ENCODE measurements at places on chromosomes 7 and 10.

DNA sequence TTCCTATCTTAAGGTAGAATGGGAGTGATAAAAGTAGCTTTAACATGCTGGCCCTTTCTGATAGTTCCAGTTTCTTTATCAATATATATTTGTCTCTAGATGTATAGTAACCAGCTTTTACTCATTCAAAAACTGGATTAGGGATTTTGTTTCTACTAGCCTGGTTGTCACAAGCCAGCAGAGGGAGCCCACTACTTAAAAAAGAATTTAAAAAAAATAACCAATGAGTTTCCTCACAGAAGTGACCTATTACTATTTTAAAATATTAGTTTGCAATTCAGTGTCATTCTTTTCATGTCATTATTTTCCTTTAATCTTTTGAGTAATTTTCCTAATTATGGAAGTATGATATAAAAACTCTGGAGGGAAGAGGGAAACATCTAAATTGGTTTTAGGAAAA lies 142.1 kb downstream of the PHTF2 start:
- no peak for DNase-seq

- no peak for DNase-seq
Observed at GRCh38 chr7:90843472-90843871, 247.4 kb downstream of the CDK14 start.

DNA sequence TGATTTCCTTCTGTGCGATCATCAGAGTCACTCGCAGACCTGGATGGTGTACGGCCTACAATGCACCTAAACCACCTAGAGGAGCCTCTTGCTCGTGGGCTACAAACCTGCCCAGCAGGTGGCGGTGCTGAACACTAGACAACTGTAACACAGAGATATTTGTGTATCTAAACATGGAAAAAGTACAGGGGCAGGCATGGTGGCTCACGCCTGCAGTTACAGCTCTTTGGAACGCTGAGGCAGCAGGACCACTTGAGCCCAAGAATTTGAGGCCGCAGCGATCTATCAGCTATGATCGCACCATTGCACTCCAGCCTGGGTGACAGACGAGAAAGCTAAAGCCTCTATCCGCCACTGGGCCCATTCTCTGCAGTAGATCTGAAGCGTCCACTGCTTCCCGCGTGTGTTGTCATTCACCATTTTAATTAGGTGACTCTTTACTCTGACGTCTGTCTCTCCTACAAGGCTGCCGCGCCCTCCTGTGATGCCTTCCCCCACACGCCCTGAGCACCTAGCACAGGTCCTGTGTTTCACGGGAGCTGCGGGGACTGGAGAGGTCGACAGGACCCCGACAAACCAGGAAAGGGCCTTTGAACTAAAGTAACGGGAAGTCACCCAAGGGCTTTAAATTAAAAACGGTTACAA lies 774 bp downstream of the TUBGCP2 start:
- no peak for DNase-seq

DNA sequence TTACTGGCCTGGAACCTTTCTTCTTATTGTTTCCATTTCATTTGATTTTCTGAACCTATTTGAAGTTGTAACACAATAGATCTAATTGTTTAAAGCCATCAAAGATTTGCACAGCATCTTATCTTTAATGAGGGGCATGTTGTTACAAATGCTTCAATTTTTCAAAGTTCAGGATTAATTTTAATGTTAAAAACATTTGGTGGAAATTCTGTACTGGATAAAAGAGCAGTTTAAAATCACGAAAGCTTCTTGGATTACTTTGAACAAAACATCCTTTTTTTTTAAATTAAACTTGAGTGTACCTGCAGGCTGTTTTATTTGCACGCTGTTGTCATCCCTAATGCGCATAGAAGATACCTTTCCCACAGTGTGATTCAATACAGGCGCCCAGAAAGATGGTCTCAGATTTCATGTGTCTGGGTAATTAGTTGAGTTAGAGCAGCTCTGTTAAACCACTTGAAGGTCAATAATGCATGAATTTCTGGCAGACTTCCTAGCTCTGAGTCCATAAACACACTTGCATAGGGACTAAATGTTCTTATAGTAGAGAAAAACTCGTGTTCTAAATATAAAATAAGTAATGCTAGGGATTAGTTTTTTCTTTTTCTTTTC lies 29.3 kb upstream of the DDX50 start:
- DNase-seq = peak; percentile 82

DNA sequence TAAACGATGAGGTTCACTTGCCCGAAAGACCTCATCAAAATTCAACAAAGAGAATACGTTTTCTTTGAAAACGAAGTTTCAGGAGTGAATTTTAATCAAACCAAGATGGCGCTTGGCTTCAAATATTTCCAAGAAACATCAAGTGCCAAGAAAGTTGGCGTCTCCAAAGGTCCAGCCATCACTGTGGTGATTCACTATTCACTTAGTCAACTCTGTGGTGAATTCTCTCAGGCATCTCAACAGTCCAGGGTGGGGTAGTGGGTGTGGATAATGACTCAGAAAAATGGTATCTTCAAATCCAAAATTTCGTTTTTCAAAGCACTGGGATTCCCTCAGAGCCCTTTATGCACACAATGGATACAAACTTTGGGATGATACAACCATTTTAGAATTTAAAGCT lies 133.1 kb downstream of the SVIL start:
- DNase-seq = no peak

DNA sequence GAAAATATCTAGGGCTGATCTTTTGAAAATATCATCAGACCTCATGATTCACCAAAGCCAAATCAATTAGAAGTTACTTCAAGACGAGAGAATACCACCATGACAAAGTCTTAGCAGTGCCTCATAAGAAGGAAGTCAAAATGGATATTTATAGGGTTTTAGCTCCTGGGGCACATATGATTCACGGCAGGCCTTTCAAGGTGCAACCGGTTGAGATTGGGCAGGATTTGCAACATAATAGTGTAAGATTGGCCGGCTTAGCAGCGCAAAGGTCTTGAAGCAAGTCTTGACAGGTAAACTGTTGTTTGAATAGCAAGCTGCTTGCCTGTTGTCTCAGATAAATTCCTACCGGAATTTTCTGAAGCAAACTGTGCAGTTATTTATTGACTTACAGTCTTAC lies 17.5 kb downstream of the ADRB1 start:
- DNase-seq = no peak

DNA sequence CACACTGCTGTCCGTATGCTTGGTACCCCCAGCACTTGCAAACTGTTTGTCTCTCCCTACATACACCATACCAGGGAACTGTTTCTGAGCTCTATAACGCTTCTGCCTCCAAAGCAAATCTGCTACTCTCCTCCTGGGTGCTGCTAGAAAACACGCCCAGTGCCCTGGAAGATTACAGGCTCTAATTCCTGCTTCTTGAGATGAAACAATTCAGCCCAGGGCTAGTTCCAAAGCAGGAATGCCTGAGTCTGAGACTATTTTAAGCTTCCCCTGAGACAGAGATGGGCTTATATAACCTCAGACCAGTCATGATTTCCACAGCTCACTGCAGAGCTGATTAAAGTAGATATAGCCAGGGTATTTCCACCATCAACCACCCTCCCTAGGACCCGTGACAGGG lies 327.1 kb downstream of the GPR158 start:
- DNase-seq = no peak

- DNase-seq = peak; percentile 6
Observed at GRCh38 chr7:122412883-122413282, 108.3 kb upstream of the FEZF1 start.

DNA sequence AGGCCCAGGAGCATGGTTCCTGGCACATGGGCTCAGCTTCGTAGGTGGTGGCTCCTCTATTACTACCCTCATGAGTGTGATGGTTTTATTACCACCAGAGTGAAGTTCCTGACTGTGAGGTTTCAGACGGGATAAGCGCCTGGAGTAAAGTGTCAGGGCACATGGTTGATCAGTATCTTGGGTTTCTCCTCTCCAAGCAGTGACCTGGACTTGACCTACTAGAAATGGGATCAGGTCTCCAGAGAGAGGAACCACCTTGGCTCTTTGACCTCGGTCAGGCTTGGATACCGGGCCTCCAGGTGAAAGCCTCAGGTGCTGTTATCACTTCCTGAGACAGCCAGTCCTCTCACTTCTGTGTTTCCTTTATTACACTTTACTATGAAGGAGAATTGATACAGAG lies 67.7 kb downstream of the GRK5 start:
- no peak for DNase-seq

DNA sequence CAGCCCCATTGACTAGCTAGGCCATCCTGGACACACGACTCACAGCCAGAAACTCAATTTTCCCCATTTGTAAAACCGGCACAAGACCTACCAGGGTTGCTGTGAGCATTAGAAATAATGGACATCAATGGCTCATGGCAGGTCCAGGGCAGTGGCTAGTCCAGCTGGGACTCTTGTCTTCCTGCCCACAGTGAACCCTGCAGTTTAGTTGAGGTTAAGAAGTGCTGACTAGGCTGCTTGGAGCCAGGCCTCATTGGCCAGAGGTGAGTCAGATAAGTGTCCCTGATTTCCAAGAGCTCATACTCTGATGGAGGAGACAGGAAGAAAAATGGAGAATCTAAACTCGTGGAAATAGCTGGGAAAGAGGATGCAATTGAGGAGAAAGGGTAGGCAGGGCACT lies 123.4 kb upstream of the ZNF92 start:
- no peak for DNase-seq

- DNase-seq = no peak
Observed at GRCh38 chr10:122233857-122234348, 37.2 kb upstream of the BTBD16 start.

DNA sequence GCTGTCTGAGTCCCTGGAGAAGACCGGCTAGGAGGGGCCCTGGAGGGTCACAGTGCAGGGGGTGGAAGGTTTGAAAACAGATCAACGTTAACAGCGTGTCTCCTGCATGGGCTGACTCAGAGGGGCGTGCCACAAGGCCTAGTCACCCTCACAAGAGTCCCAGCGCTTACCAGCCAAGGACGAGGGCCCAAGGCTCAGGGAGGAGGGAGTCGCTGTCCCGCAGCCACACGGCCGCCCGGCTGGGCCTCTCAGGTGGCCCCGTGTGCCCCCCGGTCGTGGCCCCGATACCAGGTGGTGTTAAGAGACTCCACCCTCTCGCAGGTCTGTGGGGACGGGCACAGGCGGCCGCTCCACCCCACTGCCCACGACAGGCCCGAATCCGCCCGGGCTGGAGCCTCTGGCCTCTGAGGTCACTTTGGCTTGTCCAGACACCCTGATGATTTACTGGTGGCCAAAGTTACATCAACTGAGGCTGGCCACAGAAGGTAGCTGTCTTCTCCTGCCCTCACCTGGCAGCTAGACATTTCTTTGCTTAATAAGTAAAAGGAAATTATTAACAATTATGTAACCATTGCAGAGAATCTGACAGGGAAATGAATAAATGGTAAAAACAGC lies 34.0 kb downstream of the FAM20C start:
- peak; percentile 35 for DNase-seq

DNA sequence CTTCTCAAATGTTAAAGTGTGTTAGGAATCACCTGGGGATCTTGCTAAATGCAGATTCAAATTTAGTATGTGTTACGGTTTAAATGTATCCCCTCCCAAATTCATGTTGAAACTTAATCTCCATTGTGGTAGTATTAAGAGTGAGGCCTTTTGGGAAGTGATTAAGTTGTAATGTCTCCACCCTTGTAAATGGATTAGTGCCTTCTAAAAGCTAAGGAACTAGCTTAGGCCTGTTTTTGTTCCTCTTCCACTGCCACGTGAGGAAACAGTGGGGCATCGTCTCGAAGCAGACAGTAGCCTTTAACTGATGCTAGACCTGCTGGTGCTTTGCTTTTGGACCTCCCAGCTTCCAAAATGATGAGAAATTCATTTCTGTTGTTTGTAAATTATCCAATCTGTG lies 52.3 kb upstream of the SEMA3D start:
- no peak for DNase-seq

- DNase-seq = no peak
Observed at GRCh38 chr10:110174201-110174600, 33.2 kb upstream of the MXI1 start.

GRCh38 chr7:131836733-131837132 lies 280.3 kb upstream of the PODXL start:
- no peak for DNase-seq

GRCh38 chr7:50953303-50953702 lies 170.6 kb upstream of the GRB10 start:
- no peak for DNase-seq

GRCh38 chr10:7424315-7424714 lies 13.5 kb upstream of the SFMBT2 start:
- DNase-seq = no peak

DNA sequence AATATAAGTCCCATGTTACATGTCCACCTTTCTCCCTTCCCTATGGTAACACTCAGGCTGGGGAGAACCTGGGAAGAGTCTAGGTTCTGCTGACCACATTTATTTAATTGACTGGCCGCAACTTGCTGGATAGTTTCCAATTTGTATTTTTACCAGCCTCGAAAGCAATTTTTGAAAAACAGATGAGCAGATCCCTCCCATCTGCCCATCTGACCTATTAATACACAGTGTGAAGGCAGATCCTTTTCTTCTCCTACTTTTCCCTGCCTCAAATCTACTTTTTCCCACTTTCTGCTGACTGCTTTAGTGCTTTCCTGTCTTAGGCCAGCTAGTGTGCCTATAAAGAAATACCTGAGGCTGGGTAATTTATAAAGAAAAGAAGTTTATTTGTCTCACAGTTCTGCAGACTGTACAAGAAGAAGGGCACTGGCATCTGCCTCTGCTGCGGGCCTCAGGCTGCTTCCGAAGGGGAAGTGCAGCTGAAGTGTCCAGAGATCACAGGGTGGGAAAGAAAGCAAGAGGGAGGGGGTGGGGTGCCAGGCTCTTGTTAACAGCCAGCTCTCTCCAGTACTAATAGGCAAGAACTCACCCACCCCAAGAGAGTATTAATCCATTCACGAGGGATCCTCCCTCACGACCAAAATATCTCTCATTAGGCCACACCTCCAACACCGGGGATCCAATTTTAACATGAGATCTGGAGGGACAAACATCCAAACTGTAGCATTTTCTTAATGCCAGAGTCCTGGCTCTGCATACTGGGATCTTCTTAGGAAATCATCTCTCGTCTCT lies 336.0 kb upstream of the IGFBP3 start:
- DNase-seq = no peak

- no peak for DNase-seq
Observed at GRCh38 chr7:68423356-68423755, 1174.9 kb upstream of the AUTS2 start.

- DNase-seq = no peak
Observed at GRCh38 chr7:118855290-118855689, 630.8 kb downstream of the ANKRD7 start.

DNA sequence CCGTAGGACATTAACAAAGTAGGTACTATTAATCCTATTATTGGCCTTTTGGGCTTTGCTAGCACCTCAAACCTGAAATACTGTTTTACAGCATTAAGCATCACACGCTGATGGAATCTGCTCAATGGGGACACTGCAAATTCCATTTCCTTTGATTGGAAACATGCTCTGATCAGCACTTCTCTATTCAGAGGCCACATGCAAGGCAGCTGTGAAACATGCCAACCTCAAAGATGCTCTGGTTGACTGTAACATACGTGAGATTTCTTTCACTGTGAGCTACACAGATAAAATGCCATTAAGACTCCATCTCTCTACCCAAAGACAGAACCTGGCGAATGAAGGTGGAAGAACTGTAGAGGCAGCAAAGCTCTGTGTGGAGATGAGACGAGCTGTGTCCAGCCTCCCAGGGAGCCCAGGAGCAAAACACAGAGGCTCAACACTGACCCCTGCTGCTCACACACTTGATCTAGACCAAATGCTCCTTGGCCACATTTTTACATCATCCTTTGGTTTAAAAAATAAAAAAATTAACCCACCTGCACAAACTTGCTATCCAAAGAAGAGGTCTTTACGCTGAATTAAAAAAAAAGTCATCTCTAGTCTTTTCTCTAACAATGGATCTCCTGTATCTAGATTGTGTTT lies 8.0 kb downstream of the RSU1 start:
- no peak for DNase-seq

All from epithelial cell of proximal tubule (primary cell).